ENCODE measurements at places on chromosomes 3 and 15.
A peak's percentile ranks its signal among the peaks of the same experiment; 100 is the strongest.

DNA sequence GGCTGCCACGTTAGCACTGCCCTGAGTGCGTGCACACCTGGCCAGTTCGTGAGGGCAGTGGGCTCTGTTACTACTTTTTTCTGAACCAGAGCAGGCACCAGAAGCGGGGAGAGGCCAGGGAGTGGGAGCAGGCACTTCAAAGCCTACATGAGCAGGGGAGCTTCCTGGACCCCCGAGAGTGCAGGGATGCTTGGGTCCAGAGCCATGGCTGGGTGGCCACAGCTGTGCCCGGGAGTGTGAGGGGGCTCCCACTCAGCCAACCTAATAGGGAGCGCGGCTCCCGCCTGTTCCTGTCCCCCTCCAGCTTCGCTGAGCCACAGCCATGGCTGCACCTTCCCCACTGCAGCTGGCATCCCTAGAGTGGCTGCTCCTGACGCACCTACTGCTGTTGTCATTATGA is 1423.3 kb downstream of the SI start:
- no peak for DNase-seq

GRCh38 chr15:85587707-85588411 is 206.9 kb downstream of the KLHL25 start:
- peak; percentile 49 for DNase-seq

DNA sequence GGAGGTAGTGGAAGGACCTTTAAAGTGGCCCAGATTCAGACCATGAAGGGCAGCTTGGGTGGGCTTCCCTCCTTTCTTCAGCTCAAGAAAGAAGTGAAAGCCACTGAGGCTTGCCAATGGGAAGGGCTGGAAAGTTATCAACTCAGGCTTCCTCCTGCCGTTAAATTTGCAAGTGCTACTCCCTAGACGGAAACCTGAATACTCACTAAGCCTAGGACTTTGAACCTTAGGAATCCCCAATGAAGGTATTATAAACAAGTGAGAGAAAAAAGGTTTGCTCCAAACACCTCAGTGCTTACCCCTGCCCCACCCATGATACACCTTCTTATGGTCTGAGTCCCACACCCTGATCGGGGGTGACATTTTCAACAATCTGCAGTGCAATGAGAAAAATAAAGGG is 396.4 kb downstream of the SHQ1 start:
- DNase-seq: no peak

- DNase-seq: no peak
Measured at GRCh38 chr15:61702224-61703020, 357.8 kb downstream of the VPS13C start.

DNA sequence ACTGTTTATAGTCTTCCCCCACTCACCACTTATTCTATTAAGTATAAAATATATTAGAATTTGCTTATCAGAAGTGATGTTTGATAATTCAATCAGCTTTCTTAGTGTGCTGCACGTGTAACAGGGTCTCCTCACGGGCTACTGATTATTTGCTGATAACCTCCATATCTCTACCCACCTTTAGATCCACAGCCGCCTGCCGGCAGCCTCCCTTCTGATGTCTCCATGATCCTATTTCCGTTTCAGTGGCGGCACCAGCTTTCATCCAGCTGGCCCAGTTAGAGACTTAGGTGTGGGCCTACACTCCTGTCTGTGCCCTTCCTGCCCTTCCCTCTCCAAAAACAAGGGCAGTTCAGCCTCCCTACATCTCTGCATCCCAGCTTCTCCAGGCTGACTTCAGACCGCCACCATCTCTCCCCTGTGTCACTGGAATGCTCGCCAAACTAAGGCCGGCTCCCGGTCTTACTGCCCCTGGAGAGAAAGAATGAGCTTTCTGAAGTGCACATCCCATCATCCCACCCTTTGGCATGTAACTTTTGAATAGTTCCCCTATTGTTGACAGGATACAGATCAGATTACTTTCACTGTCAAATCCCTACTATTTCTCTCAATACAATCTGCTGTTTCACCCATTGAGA is 76.6 kb upstream of the PRTG start:
- DNase-seq: no peak

DNA sequence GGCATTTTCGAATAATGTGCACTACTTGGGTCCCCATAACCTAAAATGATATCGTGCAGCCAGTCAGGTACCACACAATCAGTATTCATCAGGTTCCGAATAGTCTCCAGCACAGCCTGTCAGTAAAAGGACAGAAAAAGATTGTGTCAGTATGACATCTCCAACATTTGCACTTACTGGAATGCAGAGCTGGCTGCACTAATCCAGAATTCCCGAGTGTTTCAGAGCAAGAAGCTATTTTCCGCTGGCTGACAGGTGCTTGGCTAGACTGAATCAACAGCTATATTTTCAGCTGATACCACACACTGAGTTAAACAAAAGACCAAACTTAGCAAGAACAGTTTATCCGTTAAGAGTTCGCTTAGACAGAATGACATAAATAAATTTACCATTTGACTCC is 68.8 kb downstream of the AQR start:
- no peak for DNase-seq

GRCh38 chr3:32623532-32623931 is 52.9 kb upstream of the DYNC1LI1 start:
- DNase-seq: no peak

Measured in kidney glomerular epithelial cell (primary cell).